CD4-positive, CD25-positive, alpha-beta regulatory T cell (primary cell): ENCODE measurements at places on chromosomes 3 and 15.

- no peak for DNase-seq
Measured at GRCh38 chr3:13283877-13284264, 136.3 kb downstream of the NUP210 start.

GRCh38 chr15:59035201-59035600 is 47.7 kb downstream of the RNF111 start:
- no peak for DNase-seq

- DNase-seq, result no peak
Measured at GRCh38 chr15:48515500-48515899, 130.0 kb downstream of the FBN1 start.

- DNase-seq, result no peak
Measured at GRCh38 chr15:90640862-90641261, 76.3 kb upstream of the BLM start.

DNA sequence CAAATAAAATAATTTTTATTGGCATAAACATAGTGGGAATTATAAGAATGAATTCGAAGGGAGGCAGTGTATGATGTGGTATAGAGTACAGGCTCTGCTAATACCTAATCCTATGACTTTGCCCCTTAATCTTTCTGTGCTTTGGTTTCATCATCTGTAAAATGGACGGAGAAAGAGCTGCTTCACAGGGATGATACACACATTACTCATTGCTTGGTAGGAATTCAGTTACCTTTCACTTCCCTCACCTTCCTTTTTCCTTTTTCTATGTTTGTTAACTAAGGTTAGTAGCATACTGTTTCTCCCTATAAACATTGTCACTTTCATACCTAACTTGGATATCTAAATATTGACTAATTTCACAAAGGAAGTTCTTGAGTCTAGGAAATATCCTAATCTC is 36.2 kb downstream of the LEKR1 start:
- no peak for DNase-seq

- no peak for DNase-seq
Measured at GRCh38 chr3:38561746-38562466, 65.8 kb downstream of the EXOG start.

- DNase-seq, result no peak
Measured at GRCh38 chr3:155147588-155147987, 67.5 kb downstream of the MME start.

- no peak for DNase-seq
Measured at GRCh38 chr3:155149494-155149893, 69.4 kb downstream of the MME start.

DNA sequence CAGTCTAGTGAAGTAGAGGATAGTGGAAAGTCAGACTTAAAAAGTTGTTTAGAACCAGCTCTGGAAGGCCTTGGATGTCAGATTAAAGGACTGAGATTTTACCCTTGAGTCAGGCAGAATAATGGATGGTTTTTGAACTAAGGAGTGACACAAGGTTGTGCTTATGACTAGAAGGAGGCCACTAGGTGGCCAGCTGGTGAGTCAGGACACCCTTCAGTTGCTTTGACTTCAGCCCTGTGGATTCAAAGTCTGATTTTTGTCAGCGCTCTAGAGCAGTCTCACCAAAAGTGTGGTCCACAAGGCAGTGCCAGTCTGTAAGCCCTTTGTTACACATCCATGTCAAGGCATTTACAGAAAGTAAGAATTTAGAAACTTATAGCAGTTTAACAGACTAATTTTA is 3.8 kb upstream of the GABPB1 start:
- DNase-seq, result peak; percentile 19

DNA sequence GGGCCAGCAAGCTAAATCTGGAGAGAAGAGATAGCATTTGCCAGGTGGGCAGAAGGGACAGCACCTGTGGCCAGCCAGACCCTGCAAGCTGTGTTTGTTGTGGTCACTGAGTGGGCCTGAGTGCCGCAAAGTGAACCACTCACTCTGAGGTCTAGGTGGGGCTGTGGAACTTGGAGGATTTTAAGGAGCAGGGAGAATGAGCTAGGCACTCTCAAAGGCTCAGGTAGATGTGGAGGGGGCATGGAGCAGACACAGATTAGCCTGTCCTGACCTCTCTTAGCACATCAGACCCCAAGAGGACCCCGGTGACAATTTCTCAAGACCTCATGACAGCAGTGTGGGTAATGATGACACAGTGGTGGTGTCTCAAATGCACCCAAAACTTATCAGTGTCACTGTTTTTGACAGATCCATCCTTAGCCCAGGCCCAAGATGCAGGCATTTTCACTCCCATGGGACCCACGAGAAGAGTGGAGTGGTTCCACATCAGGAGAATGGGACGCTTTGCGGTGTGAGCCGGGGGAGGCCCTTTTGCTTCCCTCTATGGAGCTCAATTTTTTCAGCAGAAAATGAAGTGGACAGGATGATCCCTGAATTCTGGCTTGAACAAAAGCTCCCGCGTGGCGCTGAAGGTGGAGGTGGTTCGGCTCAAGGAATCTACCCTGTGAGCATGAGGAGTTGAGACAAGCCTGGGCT is 43.8 kb upstream of the TLE3 start:
- DNase-seq, result no peak

GRCh38 chr3:144433006-144433405 is 461.4 kb downstream of the DIPK2A start:
- DNase-seq, result no peak

DNA sequence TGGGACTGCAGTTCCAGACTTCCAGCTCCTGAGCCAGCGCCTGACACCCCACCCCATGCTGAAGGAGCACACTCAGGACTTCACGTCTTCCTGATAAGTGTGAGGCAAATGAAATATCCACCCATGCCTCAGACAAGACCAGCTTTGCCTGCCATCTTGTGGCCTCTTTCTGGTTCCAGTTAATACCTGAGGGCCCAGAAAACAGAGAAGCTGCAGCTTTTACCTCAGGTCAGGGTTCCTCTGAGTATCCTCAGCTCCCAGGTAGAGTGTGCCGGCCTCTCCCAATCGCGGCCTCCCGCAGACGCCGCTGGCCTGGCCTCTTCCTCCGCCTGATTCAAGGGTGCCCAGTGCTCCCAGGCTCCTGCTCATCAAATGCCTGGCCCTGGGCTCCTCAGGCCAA is 5.1 kb upstream of the KLHL6 start:
- peak; percentile 15 for DNase-seq
